ENCODE measurements at places on chromosomes 3 and 15.

- peak; percentile 65 for DNase-seq
Observed at GRCh38 chr3:51982352-51982837, 940 bp upstream of the ACY1 start.

- no peak for DNase-seq
Observed at GRCh38 chr3:160987982-160988964, 116.9 kb downstream of the B3GALNT1 start.

GRCh38 chr3:71524672-71525071 lies 58.9 kb downstream of the FOXP1 start:
- no peak for DNase-seq

DNA sequence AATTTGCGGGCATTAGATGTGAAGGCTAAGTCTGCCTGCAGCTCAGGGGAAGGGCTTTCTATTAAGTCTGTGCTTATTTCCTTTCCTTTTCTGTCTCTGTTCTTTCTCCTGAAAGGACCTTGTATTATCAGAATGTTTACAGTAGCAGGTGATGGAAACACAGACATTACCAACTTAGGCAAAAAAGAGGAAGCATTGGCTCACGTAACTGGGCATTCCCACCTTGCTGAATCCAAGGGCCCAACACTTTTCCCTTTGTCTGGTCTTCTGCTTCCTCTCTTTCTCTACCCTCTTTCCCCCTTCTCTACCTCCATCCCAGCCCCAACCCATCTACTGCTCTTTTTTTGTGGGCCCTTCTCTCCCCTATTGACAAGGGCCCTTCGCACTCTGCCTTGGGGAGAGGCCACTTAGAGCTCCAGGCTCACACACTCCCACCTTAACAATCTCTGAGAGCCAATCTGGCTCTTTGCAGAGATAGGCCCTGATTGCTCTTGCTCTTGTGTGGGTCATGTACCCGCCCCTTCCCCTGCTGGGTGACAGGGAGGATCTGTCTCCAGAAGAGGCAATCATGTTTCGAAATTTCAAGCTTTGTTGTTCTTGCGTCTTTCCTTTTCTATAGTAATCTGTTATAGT lies 35.0 kb downstream of the ACAA1 start:
- DNase-seq: no peak

DNA sequence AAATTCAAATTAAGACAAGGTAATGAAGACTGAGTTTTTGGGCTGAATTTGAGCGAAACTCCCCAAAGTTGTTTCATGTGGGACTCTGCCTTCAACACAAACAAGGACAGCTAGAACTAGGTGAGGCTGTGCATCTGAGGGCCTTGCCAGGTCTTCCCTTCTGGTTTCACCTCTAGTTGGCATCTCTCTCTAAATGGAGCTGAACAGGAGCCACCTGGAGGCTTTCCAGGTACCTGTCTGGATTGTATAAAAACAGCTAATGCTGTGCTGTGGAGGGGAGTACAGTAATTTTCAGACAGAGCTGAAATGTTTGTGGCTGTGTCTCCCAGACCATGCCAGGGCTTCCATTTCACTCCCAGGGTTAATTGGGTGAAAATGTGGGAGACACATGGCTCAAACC lies 27.1 kb downstream of the TRIM71 start:
- peak; percentile 66 for DNase-seq
